ENCODE measurements at places on chromosomes 7 and 10. TPM values are rescaled to one million over a fixed set of nuclear protein-coding genes. Genes with fewer than 3 reads are reported as not detected.

GRCh38 chr10:103692952-103693811, 162.2 kb downstream of the SH3PXD2A start:
- DNase-seq: no peak

DNA sequence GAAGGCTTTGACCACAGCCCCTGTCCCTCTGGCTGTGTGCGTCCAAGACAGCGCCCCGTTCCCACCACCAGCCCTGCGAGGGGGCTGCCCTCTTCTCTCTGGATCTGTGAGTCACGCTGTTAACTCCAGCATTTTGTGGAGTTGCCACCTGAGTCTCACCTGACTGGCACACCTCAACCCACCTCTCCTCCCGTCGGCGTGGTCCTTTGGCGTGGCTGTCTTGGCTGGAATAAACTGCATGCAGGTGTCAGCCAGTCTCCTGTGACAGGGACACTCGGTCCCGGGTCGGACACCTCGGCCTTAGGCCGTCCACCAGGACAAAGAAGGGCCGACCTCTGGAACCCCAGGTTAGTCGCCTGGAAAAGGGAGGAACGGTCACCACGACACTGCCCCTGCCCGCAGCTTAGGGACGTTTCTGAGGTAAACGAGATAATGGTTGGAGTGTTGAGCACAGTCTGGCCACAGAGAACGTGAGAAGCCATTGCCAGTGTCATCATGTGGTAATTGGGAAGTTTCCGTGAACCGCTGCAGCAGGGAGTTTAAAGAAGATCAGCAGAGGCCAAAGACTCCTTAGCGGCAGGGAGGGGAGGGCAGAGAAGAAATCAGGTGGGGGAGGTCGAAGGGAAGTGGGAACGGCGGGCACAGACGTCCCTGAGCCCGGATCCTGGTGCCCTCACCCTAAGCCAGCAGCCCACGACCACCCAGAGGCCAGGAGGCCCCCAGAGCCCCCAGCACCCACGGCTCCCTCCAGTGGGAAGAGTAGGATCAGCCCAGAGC, 73.6 kb upstream of the FAM20C start:
- DNase-seq: peak; percentile 73

DNA sequence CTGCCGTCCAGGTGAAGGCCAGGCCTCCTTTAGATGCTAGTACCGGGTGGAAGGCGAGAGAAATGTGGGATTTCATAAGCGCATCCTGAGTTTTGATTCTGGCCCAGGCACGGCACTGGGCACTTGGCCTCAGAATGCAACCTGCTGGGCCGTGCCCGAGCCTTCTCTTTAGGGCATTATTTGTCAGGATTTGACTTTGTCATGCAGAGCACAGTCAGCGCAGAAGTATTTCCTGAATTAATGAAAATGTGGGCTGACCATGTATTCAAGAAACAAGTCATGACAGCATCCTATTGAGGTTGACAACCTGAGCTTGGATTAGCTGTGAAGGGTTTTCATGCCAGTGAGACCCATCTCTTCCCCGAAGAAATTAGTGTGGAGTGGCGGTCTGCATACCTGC, 34.4 kb downstream of the RCC1L start:
- DNase-seq: no peak

- no peak for DNase-seq
Observed at GRCh38 chr7:95590387-95591248, 5.7 kb downstream of the PDK4 start.

- DNase-seq: peak; percentile 78
Observed at GRCh38 chr7:19116121-19117090, 1.0 kb downstream of the TWIST1 start.

GRCh38 chr10:5563321-5563961, 38.7 kb downstream of the CALML3 start:
- DNase-seq: peak; percentile 71

DNA sequence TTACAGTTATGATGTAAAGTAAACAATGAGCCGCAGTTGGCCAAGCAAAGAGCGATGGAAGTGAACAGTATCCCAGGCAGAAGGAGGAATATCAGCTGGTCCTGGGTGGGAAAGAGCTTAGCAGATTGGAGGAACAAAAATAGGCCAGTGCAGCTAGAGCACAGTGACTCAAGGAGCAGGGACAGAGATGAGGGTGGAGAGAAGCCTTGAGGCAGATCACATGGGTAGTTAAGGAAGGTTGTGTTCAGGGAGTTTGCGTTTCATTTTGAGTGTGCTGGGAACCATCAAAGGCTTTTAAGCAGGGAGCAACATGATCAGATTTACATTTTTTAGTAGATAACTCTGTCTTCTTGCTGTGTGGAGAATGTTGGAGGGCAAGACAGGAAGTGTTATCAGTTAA, 113.6 kb downstream of the OAT start:
- no peak for DNase-seq

DNA sequence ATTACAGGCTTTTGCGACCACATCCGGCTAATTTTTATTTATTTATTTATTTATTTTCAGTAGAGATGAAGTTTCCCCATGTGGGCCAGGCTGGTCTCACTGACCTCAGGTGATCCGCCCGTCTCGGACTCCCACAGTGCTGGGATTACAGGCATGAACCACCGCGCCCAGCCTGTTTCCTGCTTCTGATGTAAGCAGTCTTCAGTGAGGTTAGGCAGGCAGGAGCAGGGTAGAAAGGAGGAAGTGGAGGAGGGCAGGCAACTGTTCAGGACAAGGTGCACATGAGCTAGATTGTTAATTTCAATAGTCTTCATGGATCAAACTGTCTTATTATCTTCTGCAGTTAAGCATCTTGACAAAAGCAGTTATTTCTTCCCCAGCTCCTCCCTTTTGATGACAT, 605.0 kb downstream of the CCSER2 start:
- DNase-seq: no peak

DNA sequence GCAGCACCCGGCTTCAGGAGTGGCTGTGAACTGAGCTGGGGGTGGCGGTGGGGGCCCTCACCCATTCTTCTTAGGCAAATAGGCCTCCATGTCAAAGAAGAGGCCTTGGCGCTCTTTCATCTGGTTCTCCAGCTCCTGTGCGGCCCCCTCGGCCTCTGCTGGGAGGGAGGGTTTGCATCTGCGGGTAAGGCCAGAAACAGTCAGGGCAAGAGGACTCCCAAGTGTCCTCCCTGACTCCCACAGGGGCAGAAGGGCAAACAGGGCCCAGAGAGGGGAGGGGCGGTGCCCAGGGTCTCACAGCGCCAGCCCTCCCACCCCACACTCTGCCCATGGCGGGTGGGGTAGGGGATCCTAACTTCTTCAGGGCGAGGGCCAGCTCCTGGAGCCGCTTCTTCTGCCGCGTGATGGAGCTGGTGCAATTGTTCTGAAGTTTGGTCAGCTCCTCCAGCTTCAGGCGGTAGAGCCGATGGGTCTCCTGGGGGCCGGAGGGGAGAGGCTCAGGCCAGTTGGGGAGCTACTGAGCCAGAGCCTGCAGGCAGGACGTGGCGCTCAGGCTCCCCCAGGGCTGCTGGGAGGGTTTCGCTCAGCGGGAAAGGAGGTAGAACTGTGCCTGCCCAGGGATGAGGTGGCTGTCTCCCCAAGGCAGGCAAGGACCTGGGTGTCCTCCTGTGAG, 2.2 kb downstream of the TMEM120A start:
- peak; percentile 84 for DNase-seq

DNA sequence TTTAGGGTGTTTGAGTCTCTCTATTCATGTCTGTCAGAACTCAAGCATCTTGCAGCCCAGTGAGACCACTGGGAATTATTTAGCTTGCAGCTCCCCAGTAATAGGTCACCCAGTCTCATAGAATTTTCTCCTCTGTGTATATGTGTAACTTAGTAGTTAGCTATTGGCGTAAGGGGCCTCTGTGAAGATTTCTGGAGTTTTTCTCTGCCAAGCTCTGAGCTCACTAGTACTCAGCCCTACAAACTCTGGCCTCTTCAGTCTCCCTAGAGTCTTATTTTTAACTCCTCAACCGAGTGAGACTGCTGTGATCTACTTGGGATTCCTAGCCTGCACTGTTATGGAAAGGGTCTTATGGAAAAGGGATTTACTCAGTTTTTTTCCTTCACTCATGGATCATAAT, 90.2 kb downstream of the PPP1R9A start:
- no peak for DNase-seq

GRCh38 chr10:12841826-12842225, 159.7 kb downstream of the CCDC3 start:
- no peak for DNase-seq

WIPF3 gene
- 20.8 TPM for total RNA-seq

GRCh38 chr7:106535234-106535932, 125.6 kb downstream of the CCDC71L start:
- no peak for DNase-seq

- DNase-seq: peak; percentile 50
Observed at GRCh38 chr10:131890276-131891195, 10.3 kb upstream of the PPP2R2D start.

TAS2R5 gene
- 1.5 TPM for total RNA-seq

STK17A gene
- total RNA-seq: 21.1 TPM

DNA sequence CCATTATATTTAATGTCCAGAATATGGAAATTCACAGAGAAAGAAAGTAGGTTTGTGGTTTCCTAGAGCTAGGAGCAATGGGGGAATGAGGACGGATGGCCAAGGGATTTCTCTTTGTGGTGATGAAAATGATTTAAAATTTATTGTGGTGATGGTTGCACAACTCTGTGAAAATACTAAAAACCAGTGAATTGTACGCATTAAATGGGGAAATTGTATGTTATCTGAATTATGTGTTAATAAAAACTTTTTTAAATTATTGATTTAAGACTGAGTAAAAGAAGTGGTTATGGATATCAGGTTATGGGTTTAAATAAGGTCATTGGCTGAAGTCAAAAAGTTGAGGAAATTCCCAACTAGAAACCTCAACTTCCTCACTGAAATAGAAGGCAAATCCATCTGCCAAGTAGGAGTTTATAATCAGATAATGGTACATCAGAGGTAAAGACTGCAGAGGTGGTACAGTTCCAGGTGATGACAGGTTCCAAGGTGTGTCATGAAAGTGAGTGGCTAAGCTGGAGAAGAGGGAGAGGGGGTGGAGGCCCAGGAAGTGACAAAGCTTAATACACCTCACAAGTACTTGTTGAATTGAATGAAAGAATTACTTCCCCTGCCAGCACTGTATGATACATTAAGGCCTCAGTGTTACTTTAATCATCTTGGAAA, 68.9 kb upstream of the CCDC71L start:
- DNase-seq: no peak

DNA sequence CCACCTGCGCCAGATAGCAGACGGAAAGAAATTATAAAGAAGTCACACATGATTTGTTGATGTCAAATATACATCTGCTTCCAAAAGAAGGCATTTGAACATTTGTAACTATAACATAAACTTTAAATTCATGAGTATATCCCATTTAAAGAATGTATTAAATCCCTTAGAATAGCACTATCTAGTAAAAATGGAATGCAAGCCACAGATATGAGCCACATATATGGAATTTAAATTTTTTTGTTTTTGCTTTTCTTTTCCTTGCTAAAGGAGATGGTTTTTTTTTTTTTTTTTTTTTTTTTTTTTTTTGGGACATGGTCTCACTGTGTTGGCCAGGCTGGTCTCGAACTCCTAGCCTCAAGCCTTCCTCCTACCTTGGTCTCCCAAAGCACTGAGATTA, 730.8 kb downstream of the PHTF2 start:
- no peak for DNase-seq

DNA sequence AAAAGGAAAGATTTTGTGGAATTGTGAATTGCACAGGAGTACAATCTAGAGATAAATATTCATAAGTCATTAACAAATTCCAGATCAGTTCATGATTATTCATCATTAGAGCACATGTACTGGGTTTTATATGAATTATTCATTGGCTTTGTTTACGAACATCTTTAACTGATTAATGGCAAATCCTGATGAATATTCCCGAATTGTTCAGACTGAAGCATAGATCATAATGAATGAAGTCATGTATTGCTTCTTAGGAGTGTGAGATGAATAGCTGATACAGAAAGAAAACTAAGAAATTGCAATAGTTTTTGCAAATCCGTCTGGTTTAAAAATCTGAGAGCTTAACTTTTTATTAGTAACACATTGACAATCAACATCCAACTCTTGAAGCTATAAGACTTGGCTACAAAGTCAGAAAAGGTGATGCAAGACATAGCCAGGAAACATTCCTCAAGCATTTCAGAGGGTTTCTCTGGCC, 183.6 kb upstream of the DGKB start:
- DNase-seq: no peak

DNA sequence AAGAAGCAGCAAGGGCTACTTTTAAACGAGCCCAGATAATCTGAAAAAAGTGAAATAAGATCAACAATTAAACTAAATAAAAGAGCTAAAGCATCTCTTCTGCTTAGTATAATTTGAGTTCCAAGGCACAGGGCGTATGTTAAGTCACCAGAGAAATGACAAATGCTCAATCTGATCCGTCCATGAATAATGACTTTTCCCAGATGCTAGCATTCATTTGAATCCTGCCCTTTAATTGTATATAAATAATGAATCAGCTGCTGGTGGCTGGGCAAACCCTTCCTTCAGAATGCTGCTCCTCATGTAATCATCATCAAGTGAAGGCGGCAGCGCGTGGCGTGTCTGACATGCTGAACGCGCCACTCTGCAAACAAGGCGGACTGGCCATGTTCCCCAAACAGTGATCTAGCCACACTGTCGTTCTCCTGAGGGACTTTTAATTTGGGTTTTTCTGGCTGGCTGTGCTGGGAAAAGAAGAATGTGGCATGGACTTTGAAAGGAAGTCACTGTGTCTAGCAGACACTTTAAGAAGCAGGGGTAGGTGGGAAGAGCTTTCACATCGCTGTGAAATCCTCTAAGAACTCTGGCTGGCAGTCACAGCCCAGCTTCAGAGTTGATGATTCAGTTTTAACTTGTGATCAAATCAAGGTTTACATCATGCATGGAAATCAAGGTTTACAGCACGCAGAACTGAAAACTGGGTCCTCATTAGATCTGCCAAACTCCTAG, 70.7 kb downstream of the BEND7 start:
- no peak for DNase-seq

GRCh38 chr7:81851413-81851812, 81.6 kb upstream of the HGF start:
- no peak for DNase-seq

FFAR4 gene
- total RNA-seq: 0.56 TPM

DNA sequence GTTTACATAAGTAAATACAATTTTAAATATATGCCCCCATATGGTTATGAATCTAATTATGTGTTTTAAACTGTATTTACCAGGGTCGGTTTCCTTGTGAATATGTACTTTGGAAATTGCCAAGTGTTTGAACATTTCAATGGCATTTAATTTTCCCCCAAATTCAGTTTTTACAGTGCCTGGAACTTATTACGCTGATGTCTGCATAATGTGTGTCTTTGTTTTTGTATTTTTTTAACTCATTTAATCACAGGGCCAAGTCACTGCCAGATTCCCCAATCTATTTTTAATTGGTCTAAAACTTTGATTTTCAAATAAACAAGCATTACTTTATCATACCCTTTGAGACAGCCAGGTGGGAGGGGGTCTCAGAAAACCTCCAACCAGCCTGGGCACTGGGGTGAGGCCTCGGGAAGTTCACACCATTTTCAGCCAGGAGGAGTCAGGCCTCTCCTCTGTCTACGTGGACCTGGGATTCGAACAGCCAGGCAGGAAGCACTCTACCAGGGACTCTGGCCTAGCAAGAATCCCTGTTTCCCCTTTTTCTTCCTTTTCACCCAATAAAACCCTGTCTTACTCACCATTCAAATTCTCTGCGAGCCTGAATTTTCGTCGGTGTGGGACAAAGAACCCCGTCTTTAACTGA, 151.5 kb upstream of the COL1A2 start:
- no peak for DNase-seq

- peak; percentile 58 for DNase-seq
Observed at GRCh38 chr7:132398253-132398925, 177.9 kb downstream of the PLXNA4 start.

- no peak for DNase-seq
Observed at GRCh38 chr7:30084212-30084611, 50.6 kb upstream of the MTURN start.

CRYGN gene
- total RNA-seq: 0.42 TPM

All from posterior vena cava (tissue), 2 donors.